ENCODE measurements at places on chromosomes 16 and 17.

DNA sequence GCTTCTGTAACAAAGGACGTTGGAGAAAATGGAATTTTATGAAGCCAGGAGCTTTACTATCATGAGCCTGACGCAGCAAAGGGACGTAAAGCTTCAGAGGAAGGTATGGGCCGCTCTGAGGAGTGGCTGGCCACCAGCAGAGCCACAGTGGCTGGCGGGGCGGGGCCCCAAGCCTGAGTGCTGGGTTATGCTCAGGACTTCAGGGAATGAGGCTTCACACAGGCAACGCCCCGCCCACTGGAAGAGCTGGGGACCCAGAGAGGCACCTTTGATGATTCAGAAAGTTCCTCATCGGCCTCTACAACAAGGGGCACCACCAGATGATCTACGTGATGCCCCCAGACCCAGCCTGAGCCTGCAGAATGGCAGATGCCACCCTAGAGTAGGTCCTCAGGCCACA, 8.8 kb downstream of the NOB1 start:
- DNase-seq: no peak

GRCh38 chr17:73470316-73470826, 158.6 kb upstream of the CDC42EP4 start:
- DNase-seq: no peak

- DNase-seq: no peak
These were observed 8.9 kb downstream of the HAGH start for GRCh38 chr16:1817716-1818115.

GRCh38 chr17:62966426-62967204, 580 bp downstream of the TANC2 start:
- DNase-seq: peak; percentile 45

- no peak for DNase-seq
These were observed 21.5 kb downstream of the RPH3AL start for GRCh38 chr17:330993-331701.

DNA sequence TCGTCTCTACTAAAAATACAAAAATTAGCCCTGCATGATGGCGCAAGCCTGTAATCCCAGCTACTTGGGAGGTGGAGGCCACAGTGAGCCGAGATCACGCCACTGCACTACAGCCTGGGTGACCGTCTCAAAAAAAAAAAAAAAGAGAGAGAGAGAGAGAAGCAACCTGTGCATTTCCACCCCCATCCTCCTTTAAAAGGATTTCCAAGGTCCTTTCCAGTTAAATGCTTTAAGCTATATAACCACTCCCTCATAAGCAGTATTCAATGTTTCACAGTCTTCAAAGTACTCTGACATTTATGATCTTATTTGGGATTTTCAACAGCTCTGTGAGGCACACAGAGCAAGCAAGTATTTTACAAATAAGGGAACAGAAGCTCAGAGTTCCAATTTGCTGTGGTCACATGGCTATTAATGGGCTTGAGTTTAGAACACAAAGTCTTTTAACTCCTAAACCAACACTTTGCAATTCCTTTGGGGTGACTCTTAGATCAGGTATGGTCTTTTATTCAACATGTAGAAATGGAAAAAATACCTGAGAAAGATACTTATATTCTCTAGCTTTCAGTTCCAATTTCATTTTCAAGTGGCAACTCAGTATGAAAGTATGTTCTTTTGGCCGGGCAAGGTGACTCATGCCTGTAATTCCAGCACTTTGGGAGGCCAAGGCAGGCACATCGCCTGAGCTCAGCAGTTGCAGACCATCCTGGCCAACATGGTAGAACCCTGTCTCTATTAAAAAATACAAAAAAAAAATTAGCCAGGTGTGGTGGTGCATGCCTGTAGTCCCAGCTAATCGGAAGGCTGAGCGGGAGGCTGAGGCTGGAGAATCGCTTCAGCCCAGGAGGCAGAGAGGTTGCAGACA, 31.3 kb downstream of the SPOP start:
- DNase-seq: no peak

- DNase-seq: peak; percentile 82
These were observed 6.1 kb downstream of the GJD3 start for GRCh38 chr17:40358323-40359038.

GRCh38 chr16:85259832-85260167, 147.5 kb upstream of the CIBAR2 start:
- DNase-seq: no peak

All from stimulated activated CD8-positive, alpha-beta memory T cell treated with anti-CD3 and anti-CD28 coated beads, Interleukin-2, amount 100 ng/mL, for 1 hour (primary cell).